Activated T-helper 17 cell treated with anti-CD3 and anti-CD28 coated beads, Interleukin-2, amount 50 U/mL, for 72 hours (primary cell): ENCODE measurements at places on chromosomes 1 and 21. TPM values are rescaled to one million over a fixed set of nuclear protein-coding genes. Genes with fewer than 3 reads are reported as not detected.

Gene C1orf87
- not detected for total RNA-seq

Gene RXFP4
- total RNA-seq, result not detected

Gene C8A
- total RNA-seq, result not detected

Gene CRP
- not detected for total RNA-seq

Gene PIK3C2B
- 31.0 TPM for total RNA-seq

Gene ITGB2
- total RNA-seq, result 302 TPM
